GM10248 (cell line): ENCODE measurements at places on chromosomes 2 and 18.

- DNase-seq: no peak
Observed at GRCh38 chr2:7116511-7116910, 199.3 kb downstream of the RNF144A start.

DNA sequence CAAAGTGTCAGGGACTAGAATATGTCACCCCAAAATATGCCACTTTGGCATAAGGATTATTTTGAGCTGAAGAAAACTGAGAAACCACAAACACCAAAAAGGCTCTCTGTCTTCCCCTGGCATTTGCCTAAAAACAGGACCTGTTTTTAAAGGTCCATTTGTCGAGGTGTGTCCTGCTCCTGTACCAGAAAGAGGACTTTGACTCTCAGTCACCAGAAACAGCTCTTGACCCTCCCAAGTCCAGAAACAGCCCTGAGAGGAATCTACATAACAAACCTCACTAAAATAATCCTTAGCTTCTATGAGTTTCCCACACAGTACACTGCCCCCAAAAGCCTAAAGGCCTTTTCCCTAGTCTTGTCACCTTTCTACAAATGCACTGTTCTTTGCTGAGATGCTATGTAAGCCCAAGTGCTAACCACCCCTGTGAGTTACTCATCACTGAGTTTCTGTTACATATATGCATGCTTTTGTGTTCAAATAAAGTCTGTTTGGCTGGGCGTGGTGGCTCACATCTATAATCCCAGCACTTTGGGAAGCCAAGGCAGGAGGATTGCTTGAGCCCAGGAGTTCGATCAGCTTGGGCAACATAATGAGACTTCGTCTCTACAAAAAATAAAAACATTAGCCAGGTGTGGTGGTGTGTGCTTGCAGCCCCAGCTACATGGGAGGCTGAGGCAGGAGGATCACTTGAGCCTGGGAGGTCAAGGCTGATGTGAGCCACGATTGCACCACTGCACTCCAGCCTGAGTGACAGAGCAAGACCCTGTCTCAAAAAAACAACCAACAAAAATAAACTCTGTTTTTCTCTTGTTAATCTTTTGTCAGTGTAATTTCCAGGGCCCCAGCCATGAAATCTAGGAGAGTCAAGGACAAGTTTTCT, 55.2 kb downstream of the RPL31 start:
- DNase-seq: no peak

- no peak for DNase-seq
Observed at GRCh38 chr2:23772056-23772455, 154.9 kb downstream of the ATAD2B start.

DNA sequence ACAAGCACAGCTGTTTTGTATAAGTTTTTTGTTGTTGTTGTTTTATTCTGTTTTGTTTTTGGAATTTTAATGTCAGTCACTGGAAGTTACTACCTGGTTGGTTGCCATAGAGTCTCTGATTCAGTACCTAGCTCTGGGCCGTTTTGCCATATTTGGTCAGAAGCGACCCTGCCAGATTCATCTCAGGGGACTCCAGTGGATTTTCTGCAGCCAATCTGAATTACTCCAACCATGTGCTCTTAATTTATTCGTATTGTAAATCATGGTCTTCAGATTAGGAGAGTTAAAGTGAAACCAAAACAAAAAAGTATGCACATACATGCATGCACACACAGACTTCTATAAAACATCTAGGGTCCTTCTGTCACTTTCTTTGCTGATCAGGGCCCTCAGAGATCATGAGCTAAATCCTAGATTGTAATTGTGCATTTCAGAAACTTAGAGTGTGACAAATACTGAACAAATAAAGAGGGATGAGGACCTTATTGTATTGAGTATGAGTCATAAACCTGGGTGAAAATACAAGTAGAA, 317.4 kb upstream of the UBE2E3 start:
- DNase-seq: no peak

- DNase-seq: no peak
Observed at GRCh38 chr18:72160510-72161445, 383.4 kb downstream of the CBLN2 start.

- no peak for DNase-seq
Observed at GRCh38 chr18:76572518-76573247, 77.6 kb upstream of the ZNF516 start.

DNA sequence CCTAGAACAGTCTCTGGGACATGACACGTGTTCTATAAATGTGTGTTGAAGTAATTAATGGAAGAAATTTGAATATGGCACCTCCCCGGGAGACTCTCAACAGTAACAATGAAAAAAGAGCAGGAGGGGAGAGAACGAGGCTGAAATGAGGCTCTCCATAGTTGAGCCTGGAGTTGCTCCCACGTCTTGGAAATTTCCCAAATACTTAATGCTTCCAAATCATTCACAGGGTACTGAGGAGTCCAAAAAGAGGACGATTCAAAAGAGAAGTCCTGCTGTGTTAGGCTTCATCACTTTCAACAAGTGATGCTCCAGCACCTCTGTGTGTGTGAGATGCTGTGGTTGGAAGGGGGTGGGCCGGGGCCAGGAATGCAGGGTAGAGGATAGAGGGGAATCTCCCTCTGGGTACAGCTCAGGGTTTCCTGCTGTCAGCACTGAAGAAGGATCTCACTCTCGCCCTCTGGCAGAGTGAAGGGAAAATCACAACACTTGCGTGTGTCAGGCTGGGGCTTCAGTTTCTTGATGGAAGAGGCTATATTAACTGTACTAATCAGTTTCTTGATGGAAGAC, 18.1 kb upstream of the ZNF407 start:
- DNase-seq: no peak

DNA sequence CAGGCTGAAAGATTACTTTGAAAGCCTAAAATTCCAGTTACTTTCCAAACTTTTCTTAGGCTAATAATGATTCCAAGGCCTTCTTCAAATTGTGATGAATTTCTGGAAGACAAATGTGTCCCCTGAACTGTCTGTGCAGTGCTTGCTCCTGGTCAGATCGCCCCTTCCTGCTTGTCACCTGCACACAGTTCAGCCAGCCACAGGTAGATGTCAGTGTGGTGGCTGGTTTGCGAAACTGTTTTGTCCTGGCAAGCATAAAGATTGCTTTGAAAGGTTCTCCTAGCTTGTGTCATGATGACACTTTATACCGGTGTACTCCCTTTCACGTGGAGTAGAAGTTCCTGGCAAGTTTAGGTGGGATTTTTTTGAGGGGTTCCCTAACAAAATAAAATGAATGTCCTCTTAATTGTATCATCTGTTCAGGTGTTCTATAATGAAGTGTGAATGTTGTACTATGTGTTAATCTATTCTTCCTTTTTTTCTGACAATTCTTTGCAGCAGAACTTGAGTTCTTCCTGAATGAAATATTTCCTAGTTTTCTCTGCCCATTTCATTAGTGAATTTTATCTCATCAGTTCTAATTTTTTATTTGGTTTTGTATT, 298.8 kb downstream of the ZNF407 start:
- peak; percentile 21 for DNase-seq

DNA sequence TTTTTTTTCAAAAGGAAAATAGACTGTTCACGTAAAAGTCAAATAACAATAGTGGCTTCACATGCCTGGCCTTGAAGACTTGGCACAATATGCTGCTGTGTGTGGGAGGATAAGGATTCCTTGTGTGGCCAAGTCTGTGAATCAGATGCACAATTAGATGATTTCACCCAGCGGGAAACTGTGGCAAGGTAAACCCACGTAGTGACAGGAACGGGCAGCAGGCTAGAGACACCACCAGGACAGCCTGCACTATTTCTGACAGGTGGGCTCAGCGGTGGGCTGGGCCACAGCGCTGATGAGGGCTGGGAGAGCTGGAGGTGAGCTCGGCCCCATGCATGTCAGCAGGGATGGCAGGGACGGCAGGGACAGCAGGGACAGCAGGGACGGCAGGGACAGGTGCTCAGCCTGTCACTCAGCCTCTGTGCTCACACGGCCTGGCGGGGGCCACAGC, 21.6 kb downstream of the SNORC start:
- DNase-seq: no peak
